ENCODE measurements at places on chromosomes 6 and 20.
A peak's percentile ranks its signal among the peaks of the same experiment; 100 is the strongest.

GRCh38 chr6:2940010-2940850 is 31.1 kb downstream of the SERPINB6 start:
- DNase-seq, result no peak
- no peaks in the 10 kb centered on the region for H3K27me3 ChIP-seq
- no peaks in the 10 kb centered on the region for H3K36me3 ChIP-seq
- H3K4me3 ChIP-seq, result no peak overlapping the region
- no peaks in the 10 kb centered on the region for H3K4me1 ChIP-seq

- no peak overlapping the region for H3K27ac ChIP-seq
- H3K4me3 ChIP-seq, result no peak overlapping the region
- DNase-seq, result no peak
- peaks cover 35% of the 10 kb centered on the region for H3K36me3 ChIP-seq
Observed at GRCh38 chr6:73503027-73503772, 17.6 kb downstream of the EEF1A1 start.

DNA sequence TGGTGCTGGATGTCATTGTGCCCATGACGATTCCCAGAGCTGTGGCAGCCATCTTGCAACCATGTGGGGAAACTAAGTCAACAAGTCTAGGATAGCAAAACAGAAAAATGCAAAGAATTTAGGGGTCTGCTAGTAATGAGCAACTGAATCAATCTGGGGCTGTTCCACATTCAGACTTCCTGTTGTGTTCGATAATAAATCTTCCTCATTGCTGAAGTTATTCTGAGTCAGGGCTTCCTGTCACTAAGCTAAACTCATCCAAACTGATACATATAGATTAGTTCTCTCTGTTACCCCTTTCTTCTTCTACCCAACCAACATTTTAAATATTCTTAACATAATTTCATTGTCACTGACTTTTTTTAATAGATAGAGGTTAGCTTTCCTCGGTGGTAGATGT is 205.9 kb downstream of the HACE1 start:
- H3K4me1 ChIP-seq, result no peaks in the 10 kb centered on the region
- H3K27me3 ChIP-seq, result no peaks in the 10 kb centered on the region
- no peaks in the 10 kb centered on the region for H3K36me3 ChIP-seq
- DNase-seq, result no peak
- no peak overlapping the region for H3K4me3 ChIP-seq

- H3K27me3 ChIP-seq, result no peaks in the 10 kb centered on the region
- no peaks in the 10 kb centered on the region for H3K36me3 ChIP-seq
- H3K4me1 ChIP-seq, result peaks cover 10% of the 10 kb centered on the region
- H3K4me3 ChIP-seq, result no peak overlapping the region
- H3K27ac ChIP-seq, result peak overlapping the region; percentile 44
Observed at GRCh38 chr20:50366270-50367103, 143.7 kb upstream of the PTPN1 start.

DNA sequence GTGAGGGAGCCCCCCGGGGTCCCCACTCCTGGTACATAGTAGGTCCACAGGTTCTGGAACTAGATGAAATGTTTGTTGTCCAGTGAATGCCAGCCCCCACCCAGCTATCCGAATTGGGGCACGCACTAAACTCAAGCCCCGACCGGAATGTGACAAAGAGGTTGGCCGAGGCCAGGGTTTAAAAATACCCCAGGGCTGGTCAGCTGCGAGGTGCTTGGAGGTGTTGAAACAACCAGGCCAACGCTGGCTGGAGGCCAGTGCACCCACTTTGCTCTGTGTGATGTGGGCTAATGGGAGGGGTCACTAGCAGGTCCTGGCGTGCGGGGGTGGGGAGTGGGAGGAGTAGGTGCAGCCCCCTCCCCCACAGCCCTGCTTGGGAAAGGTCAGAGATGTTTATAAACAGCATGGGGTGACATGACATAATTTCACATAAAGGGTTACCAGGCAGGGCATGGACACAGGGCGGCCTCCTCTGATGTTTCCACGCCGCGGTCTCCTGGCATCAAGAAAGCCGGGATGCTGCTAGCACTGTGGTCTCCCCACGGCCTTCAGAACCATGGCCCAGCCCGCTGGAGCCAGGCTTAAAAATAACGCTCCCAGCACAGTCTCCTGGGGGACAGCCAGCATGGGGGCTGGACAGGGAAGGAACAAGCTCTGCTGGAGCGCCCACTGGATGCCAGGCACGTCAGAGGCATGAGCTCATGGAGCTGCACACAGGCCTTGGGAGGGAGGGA is 111.2 kb upstream of the PTPN1 start:
- H3K27ac ChIP-seq, result peak overlapping the region; percentile 68
- DNase-seq, result peak; percentile 94
- H3K27me3 ChIP-seq, result no peaks in the 10 kb centered on the region
- no peaks in the 10 kb centered on the region for H3K36me3 ChIP-seq

DNA sequence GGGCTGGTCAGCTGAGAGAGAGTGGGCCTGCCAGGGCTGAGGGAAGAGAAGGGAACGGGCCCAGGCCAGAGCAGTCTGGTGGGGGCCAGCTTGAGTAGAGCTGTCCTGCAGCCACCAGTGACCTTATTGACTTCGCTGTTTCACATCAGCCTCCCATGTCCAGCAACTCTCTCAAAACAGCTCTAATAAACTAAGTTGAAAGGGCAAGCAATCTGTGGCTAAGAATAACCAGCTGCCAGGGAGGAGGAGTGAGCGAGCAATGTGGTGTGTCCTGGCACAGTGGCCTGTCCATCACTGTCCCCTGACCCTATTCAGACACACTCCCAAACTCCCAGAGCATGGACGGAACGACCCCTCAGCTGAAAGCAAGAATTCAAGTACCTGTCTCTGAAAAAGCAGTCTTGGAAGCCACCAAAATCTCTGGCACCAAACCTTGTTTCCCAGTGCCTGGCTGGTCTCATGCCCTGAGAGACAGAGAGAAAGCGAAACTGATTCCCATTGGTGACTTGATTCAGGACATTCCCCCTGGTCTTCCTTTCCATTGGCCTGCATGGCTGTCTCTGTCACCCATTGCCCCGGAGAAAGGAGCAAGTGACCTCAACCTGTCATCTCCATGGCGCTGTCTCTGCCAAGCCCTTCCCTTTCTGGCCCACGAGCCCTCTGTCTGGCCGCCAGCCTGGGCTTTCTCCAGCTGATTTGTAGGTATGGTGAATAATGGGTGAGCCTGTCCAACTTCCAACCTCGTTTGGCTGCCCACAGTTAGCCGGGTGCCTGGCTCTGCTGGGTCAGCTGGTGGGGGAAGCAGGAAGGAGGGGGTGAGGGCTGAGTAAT is at the start of gene DDO:
TSS of gene DDO (minus strand) at position 490 of the 831 bp plus-strand sequence. CDS start 2,113 bp downstream, outside the sequence.
- H3K36me3 ChIP-seq, result no peaks in the 10 kb centered on the region
- no peaks in the 10 kb centered on the region for H3K27me3 ChIP-seq
- peak; percentile 95 for DNase-seq
- peak within 1 kb of the TSS; percentile 61 for H3K27ac ChIP-seq
- H3K4me3 ChIP-seq, result no peak within 1 kb of the TSS
- H3K4me1 ChIP-seq, result peaks cover 16% of the 10 kb centered on the region

DNA sequence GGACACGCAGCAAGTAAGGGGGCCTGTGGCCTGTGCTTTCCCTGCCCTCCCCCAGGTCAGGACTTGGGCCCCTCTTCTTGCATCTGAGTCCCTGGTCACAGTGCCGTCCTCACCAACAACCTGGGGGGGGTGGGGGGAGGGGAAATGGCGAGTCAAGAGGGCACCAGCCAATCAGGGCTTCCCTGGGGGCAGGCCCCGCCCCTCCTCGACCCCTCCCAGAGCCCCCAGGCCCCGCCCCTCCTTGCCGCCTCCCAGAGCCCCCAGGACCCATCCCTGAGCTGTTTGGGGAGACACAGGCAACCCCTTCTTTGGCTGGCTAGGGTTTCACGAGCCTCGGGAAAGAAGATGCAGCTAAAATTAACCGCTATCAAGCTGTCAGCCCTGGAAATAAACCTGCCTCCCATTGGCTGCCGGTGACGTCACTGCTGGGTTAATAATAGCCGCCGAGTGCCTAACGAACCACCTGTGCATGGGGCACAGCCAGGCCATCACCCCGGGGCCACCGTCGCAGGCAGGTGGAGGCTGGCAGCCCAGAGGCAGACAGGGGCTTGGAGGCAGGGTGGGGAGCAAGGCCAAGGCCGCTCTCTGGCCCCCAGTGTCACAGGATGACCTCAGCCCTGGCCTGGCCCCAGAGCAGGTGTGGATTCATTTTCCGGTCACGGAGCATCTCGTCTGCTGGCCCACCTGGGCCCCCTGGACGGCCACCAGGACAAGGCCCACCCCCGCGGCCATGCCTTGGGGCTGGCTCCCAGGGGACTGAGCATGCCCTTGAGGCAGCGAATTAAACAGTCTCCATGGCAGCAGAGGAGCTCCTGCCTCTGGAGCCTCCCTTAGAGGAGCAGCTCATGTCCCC is 3.2 kb upstream of the EEF1A2 start:
- H3K4me1 ChIP-seq, result no peaks in the 10 kb centered on the region
- DNase-seq, result no peak
- peaks cover 12% of the 10 kb centered on the region for H3K27me3 ChIP-seq

DNA sequence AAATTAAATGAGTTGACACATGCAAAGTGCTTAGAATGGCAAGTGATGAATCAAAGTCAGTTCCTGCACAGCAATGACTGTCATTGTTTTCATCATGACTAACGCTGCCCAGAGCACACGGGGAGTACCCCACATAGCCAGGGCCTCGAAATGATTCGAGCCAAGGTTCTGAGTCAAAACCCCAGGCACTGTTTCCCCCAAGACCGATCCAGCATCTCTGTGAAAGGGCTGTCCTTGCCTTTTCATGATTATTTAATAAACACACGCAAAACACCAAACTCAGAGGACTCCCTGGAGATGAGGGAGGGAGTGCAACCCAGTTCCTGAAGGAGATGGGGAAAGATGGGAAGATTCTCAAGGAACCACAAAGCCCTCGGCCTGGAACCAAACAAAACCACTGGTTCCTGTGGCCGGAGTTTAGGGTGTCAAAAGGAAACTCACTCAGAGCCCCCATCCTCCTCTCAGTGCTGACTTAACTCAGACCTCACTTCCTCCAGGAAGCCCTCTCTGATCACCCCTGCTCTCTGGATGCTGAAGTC is 3.8 kb downstream of the PREX1 start:
- H3K4me1 ChIP-seq, result peaks cover 62% of the 10 kb centered on the region
- no peaks in the 10 kb centered on the region for H3K36me3 ChIP-seq
- no peak for DNase-seq
- no peak overlapping the region for H3K27ac ChIP-seq
- H3K27me3 ChIP-seq, result no peaks in the 10 kb centered on the region
- no peak overlapping the region for H3K4me3 ChIP-seq

GRCh38 chr6:1602049-1602713 is 7.5 kb upstream of the FOXC1 start:
- DNase-seq, result no peak
- H3K4me1 ChIP-seq, result peaks cover 18% of the 10 kb centered on the region
- no peak overlapping the region for H3K4me3 ChIP-seq

- H3K4me1 ChIP-seq, result peaks cover 4% of the 10 kb centered on the region
- H3K27me3 ChIP-seq, result no peaks in the 10 kb centered on the region
- H3K27ac ChIP-seq, result no peak overlapping the region
- no peak overlapping the region for H3K4me3 ChIP-seq
Observed at GRCh38 chr6:13286181-13286580, 42.2 kb downstream of the TBC1D7 start.

DNA sequence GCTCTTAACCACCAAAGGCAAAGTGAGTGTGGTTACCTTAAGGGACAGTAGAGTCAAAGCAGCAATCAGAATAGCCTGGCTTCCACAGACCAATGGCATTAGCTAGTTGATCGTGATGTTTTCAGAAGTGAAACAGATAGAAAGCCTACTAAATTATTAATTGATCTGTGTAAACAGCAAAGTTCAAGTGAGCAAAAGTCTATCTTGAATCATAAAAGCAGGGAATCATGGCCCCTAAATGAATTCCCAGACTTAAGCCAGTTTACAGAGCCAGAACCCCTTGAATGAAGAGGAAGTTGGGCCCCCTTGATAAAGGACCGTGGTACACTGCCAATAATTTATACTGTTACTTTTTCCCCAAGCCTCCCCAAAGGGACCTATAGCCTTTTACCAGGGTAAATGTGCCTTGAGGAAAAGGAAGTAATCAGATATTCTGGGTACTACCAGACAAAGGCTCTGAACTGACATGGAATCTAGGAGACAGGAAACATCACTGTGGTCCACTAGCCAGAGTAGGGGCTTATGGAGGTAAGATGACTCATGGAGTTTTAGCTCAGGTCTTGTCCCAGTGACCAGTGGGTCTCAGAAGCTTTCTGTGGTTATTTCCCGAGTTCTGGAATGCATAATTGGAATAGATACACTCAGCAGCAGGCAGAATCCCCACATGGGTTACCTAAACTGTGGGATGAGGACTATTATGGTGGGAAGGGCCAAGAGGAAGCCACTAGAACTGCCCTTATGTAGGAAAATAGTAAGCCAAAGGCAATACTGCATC is 317.5 kb downstream of the CD83 start:
- no peaks in the 10 kb centered on the region for H3K27me3 ChIP-seq
- H3K4me3 ChIP-seq, result no peak overlapping the region
- DNase-seq, result no peak
- no peak overlapping the region for H3K27ac ChIP-seq
- no peaks in the 10 kb centered on the region for H3K4me1 ChIP-seq
- H3K36me3 ChIP-seq, result no peaks in the 10 kb centered on the region

DNA sequence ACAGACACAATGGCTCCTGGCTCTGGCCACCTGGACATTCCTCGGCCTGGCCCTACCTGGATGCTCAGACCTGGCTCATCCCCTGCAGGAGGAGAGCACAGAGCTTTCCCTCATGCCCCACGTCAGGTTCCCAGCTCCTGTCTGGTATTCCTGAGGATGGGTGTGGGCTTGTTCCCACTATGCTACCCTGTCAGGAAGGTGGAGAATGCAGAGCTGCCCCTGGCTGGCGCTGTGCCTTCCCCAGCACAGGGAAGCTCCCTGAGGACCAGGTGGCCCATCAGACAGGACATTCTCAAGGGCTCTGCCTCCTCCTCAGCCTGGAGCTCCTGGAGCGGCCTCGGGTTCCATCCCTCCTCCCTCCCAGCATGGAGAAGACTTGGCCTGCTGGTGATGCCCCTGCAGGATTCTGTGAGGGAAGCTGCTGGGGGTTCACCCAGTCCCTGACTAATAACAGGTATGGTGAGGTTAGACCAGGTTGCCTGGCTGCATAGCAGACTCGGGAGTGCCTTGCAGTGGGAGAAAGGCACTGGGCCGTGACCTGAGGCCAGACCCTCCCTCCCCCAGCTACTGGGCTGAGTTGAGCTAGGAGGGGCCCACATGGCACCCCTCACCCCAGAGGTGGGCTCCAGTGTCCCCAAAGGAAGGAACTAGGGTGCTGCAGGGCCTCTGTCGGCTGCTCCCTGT is 156.0 kb upstream of the MLN start:
- no peaks in the 10 kb centered on the region for H3K36me3 ChIP-seq
- no peaks in the 10 kb centered on the region for H3K4me1 ChIP-seq
- H3K4me3 ChIP-seq, result no peak overlapping the region
- no peak for DNase-seq
- H3K27me3 ChIP-seq, result no peaks in the 10 kb centered on the region

- no peak for DNase-seq
- no peaks in the 10 kb centered on the region for H3K27me3 ChIP-seq
- H3K4me3 ChIP-seq, result no peak overlapping the region
- no peaks in the 10 kb centered on the region for H3K4me1 ChIP-seq
- no peaks in the 10 kb centered on the region for H3K36me3 ChIP-seq
Observed at GRCh38 chr6:75492386-75493153, 1.0 kb downstream of the FILIP1 start.

- no peaks in the 10 kb centered on the region for H3K4me1 ChIP-seq
- H3K4me3 ChIP-seq, result no peak overlapping the region
- no peaks in the 10 kb centered on the region for H3K27me3 ChIP-seq
- no peak for DNase-seq
Observed at GRCh38 chr20:39890697-39891096, 798.3 kb downstream of the MAFB start.

Data from thyroid gland (tissue), 4 donors.